ENCODE measurements at places on chromosomes 12 and 14. TPM values are rescaled to one million over a fixed set of nuclear protein-coding genes. Genes with fewer than 3 reads are reported as not detected.

BDKRB1 gene
- 1.8 TPM for total RNA-seq

RNASE12 gene
- not detected for total RNA-seq

FOXN4 gene
- total RNA-seq = 0.12 TPM

CYP27B1 gene
- total RNA-seq = 1.4 TPM

ARHGEF25 gene
- 6.8 TPM for total RNA-seq

SERPINA1 gene
- total RNA-seq = 0.59 TPM

PZP gene
- total RNA-seq = not detected

ULK1 gene
- total RNA-seq = 40.2 TPM

CCDC184 gene
- total RNA-seq = 2.5 TPM

KRAS gene
- total RNA-seq = 13.6 TPM

GARIN6 gene
- not detected for total RNA-seq

RD3L gene
- total RNA-seq = not detected

CEBPE gene
- total RNA-seq = not detected

CAPZA3 gene
- total RNA-seq = not detected

KRT80 gene
- 58.9 TPM for total RNA-seq

ENDOU gene
- not detected for total RNA-seq

PSEN1 gene
- total RNA-seq = 58.0 TPM

P2RX2 gene
- total RNA-seq = not detected

MAP1LC3B2 gene
- total RNA-seq = 1.6 TPM

DTX1 gene
- 0.32 TPM for total RNA-seq

KRT5 gene
- 0.25 TPM for total RNA-seq

TAS2R20 gene
- total RNA-seq = not detected

PLEK2 gene
- 27.6 TPM for total RNA-seq

LTBP2 gene
- total RNA-seq = 16.4 TPM

C1R gene
- 29.7 TPM for total RNA-seq

LBHD2 gene
- not detected for total RNA-seq

FBRSL1 gene
- total RNA-seq = 82.4 TPM

SLC7A7 gene
- total RNA-seq = 11.5 TPM

WNT1 gene
- total RNA-seq = not detected

ACSM4 gene
- not detected for total RNA-seq

ZBTB1 gene
- 25.2 TPM for total RNA-seq

KSR2 gene
- total RNA-seq = 0.66 TPM

TAC3 gene
- total RNA-seq = 0.24 TPM

CMAS gene
- total RNA-seq = 44.2 TPM

KRT4 gene
- total RNA-seq = 2.3 TPM

YEATS4 gene
- total RNA-seq = 48.4 TPM

CLEC4E gene
- 0.07 TPM for total RNA-seq

RNU6-7 gene
- not detected for total RNA-seq

AKAP5 gene
- 0.25 TPM for total RNA-seq

WDHD1 gene
- 13.0 TPM for total RNA-seq

All from A549 treated with CpdA at 1 μM for 4 hours (cell line).